Ovary (tissue), 10 donors: ENCODE measurements at places on chromosomes 6 and 20. TPM values are rescaled to one million over a fixed set of nuclear protein-coding genes. Genes with fewer than 3 reads are reported as not detected.

DNA sequence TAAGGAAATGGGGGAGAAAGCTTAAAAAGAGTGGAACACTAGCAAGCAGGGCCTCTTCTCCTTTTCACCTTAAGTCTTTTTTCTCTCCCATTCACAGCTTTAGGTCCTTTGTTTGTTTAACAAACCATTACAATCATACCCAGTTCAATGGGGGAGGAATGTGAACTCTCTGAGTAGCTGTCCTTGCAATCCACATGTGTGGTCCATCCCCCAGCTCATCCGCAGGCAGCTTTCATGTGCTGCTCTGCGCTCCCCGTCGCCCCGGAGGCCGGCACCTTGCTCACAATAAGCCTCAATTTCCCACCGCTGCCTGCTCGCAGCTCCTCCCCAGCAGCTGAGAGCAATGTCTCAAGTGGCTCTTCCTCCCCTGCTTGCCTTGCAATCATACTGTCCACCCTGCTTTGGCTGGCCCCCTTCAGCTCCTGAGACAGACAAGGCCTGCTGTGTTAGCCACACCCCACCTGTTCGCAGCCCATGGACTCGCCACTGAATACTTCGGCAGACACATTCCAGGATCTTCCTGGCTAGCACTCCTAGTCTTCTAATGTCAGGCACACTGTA lies 49.1 kb downstream of the PLAGL1 start:
- no peak for DNase-seq

GRCh38 chr6:1372690-1373089 lies 16.7 kb upstream of the FOXF2 start:
- no peak for DNase-seq

DNA sequence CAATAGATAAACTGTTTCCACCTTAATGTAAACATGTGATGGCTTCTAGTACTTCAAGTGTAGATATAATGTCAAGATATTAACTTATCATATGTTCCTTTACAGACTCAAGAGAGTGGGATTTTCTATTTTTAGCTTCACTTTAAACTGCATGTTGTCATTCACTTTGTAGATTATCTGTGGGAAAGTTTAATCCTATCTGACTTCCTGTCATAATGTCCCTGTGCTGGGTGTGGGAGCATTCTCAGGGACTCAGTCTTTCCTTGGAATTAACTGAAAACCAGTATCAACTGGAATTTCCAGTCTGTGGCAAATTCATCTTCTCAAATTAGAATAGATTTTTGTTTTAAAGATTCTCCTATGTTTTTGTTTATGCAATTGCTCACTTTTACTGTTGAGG lies 226.1 kb upstream of the FERMT1 start:
- DNase-seq = no peak

DNA sequence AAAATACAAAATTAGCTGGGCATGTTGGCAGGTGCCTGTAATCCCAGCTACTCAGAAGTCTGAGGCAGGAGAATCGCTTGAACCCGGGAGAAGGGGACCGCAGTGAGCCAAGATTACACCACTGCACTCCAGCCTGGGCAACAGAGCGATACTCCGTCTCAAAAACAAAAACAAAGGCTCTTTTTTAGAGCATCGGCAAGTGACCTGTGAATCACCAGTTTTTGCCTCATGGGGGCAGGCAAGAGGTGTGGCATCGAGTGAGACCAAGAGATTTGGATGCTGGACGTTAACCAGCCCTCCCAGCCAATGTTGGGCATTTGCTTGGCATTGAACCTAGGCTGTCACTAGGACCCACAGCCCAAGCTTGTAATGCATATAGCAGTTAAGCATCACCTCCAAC lies 14.6 kb upstream of the CDK5RAP1 start:
- no peak for DNase-seq

GRCh38 chr20:56157530-56158203 lies 90.9 kb upstream of the MC3R start:
- no peak for DNase-seq

GRCh38 chr6:110363748-110364147 lies 5.6 kb upstream of the METTL24 start:
- DNase-seq = no peak

- no peak for DNase-seq
These were observed 2.3 kb upstream of the LYRM2 start for GRCh38 chr6:89640804-89641203.

DNA sequence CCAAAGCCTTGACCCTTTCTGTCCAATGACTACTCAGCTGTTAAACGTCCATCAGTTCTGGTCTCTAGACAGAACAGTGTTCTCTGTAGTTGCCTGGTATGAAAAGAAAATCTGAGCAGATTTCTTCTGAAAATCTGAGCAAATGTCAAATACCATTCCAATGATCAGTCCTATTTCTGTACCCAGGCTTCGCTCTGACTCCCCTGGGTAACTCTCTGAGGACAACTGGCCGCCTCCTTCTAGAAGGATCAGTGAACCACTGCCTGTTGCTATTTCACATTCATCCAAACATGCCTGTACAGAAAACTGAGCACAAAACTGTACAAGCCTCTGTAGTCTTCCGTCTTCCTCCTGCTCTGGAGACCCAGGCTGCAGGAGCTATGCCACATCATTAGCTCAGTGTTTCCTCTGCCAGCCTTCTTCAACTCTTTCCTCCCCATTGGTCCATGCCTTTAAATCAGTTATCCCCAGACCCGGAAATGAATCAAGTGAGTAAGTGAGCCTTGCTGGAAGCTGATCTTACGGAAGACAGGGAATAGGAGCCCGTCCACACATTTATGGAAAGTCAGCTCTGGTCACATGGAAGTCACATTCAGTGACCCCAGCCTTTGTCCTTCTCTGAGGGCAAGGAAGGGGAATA lies 63.3 kb downstream of the DAAM2 start:
- no peak for DNase-seq

GRCh38 chr20:46150943-46151342 lies 32.8 kb downstream of the CD40 start:
- no peak for DNase-seq

- no peak for DNase-seq
These were observed 955.2 kb upstream of the EYS start for GRCh38 chr6:66662196-66662595.

- DNase-seq = no peak
These were observed at the start of gene NKAIN4 for GRCh38 chr20:63254232-63254605. TSS of gene NKAIN4 (minus strand) at chr20:63254463. CDS start at chr20:63254450, 13 bp downstream.

- DNase-seq = no peak
These were observed 50.5 kb upstream of the PAK5 start for GRCh38 chr20:9889270-9889981.

DNA sequence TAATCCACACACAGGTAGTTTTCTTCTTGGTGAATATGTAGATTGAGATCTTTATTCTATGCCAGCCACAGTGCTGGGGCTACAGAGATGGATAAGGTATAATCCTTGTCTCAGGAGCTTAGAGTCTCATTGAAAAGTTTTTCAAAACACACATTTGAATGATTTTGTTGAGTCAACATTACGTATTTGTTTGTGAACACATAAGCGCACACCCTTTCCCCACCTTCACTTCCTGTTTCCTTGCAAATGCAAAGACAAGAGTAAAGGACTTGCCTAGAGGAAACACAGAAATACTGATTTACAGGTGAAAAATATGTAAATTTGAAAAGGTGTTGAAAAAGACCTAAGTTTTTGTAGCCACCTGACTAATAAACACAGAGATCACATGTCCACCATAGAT lies 27.8 kb downstream of the VAPB start:
- DNase-seq = no peak

GRCh38 chr6:5300206-5300764 lies 39.0 kb downstream of the FARS2 start:
- DNase-seq = no peak

GRCh38 chr20:50308166-50308512 lies 117.5 kb downstream of the CEBPB start:
- no peak for DNase-seq

DNA sequence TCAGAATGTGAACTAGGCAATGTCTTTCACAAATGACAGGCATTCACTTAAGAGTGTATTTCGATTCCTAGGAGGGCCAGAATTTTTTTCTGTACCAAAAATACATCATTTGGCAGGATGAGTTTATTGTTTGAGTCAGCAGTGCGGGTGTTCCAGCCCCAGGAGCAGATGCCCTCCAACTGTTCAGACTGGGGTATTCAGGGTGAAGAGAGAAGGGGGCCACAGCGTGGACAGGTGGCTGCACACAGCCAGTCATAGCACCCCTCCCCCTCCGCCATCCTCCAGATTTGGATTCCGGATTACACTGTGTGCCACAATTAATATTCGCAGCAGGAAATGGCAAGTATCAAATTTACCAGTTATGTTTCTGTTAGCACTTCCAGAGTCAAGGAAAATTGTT lies 38.6 kb downstream of the RIPOR2 start:
- no peak for DNase-seq

GRCh38 chr6:142927904-142928303 lies 17.1 kb downstream of the HIVEP2 start:
- DNase-seq = no peak

GRCh38 chr6:33301877-33302276 lies 3.1 kb upstream of the RGL2 start:
- no peak for DNase-seq

DNA sequence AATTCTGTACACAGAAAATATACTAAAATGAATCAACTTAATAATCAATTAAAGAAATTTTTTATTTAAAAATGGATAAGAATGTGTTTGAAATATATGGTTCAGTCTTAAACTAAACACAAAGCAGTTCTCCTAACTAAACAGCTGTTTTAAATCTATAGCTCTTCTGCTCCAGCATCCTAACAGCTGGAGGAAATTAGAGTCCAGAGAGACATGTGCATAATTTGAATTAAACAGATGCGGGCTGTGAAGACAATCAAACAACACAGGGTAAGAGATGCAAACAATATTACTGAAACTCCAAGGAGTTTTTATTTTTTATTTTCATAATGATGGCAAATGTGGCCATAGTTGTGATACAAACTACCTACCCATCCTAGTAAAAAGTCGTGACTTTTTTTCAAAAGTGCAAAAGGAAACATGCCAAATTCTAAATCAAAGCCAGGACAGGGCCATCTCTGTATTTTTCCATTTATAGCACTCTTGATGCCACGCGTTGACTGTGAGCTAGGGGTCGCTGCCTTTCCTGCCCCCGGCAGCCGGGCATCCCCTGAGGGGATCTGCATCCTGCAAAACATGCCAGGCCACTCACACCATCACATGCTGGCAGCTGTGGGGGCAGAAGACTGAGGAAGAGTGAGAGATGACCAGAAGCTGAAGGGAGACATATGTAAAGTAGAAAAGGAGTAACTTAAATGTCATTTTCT lies 310.6 kb downstream of the PRKN start:
- no peak for DNase-seq

DNA sequence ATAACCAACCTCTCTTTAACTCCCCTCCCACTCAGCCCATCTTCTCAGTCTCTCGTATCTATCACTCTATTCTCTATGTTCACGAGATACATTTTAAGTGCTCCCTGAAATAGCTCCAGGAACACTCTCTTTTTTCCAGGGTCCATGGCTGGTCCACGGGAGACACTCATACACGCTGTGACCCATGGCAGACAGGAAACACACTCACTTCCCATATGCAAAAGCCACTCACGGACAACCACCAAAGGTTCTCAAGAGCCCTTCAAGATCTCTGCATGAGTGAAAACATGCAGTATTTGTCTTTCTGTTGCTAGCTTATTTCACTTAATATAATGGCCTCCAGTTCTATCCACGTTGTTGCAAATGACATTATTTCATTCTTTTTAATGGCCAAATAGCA lies 71.4 kb upstream of the PCSK2 start:
- DNase-seq = no peak

GRCh38 chr20:62069741-62070216 lies 4.1 kb upstream of the TAF4 start:
- DNase-seq = no peak

DNA sequence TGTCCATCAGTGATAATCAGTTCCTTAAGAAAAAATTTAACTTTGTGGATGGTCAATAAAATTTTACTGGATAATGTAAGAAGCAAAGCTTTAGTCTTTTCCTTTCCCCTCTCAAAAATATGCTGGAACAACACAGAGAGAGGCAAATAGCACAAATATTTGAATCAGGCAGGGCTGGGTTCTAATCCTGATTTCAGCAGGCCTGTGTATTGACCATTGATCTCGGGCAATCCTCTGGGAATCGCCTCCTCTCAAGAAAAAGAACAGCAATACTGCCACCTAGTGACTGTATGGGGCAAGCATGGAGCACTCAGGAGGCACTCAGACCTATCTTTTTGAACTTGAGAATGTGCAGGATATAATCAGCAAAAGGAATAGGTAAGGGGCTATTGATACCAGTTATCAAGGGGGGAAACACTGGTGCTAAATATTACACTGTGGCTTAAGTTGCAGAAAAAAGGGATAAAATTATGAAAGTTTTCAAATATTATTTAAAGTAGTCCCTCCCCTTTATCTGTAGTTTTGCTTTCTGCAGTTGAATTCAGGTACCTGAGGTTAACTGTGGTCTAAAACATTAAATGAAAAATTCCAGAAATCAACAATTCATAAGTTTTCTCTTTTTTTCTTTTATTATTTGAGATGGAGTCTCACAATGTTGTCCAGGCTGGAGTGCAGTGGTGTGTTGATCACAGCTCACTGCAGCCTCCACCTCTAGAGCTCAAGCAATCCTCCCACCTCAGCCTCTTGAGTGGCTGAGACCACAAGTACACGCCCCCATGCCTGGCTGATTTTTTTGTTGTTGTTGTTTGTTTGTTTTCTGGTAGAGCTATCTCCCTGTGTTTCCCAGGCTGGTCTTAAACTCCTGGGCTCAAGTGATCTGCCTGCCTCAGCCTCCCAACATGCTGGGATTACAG lies 91.8 kb upstream of the NHSL1 start:
- peak; percentile 31 for DNase-seq

DNA sequence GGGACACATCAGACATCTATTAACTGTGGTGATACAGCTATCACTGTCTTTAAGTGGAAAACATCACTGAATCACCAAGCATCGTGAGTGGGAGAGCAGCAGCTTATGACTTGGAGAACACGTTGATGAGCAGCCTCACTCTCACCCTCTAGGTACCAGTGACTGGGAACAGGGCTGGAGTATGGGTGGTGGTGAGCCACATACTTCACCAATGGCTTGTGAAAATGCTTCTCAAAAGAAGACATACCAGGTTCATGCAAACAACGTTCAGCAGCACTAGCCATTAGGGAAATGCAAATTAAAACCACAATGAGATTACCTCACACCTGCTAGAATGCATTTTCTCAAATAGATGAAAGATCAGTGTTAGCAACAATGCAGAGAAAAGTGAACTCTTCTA lies 25.3 kb downstream of the SNX5 start:
- DNase-seq = no peak

Gene UBD
- 0.43 TPM for total RNA-seq

Gene TRIM40
- not detected for total RNA-seq

Gene KCNQ2
- not detected for total RNA-seq

Gene SLC32A1
- total RNA-seq = not detected

Gene LTB
- total RNA-seq = 1.8 TPM

Gene TRIM31
- total RNA-seq = not detected

Gene SMIM13
- total RNA-seq = 7.3 TPM

Gene LST1
- total RNA-seq = 10.5 TPM

Gene PXDC1
- total RNA-seq = 22.2 TPM

Gene RAMACL
- total RNA-seq = 1.8 TPM

Gene CNKSR3
- total RNA-seq = 14.6 TPM

Gene MATN4
- not detected for total RNA-seq

Gene PI16
- 3.1 TPM for total RNA-seq

Gene CBLN4
- 3.6 TPM for total RNA-seq

Gene INSM1
- total RNA-seq = not detected

Gene SNAI1
- 1.7 TPM for total RNA-seq
